ENCODE measurements at places on chromosomes 1 and 21. TPM values are rescaled to one million over a fixed set of nuclear protein-coding genes. Genes with fewer than 3 reads are reported as not detected.

Gene OR10J1
- total RNA-seq = not detected

Gene RGS8
- 160 TPM for total RNA-seq

Gene SLAMF6
- not detected for total RNA-seq

Gene AKNAD1
- total RNA-seq = 0.16 TPM

Gene DUSP23
- 14.7 TPM for total RNA-seq

Gene NBPF6
- not detected for total RNA-seq

Gene TMEM200B
- total RNA-seq = 8.6 TPM

Gene NUP210L
- total RNA-seq = 0.11 TPM

Gene NLRP3
- total RNA-seq = 2.2 TPM

Gene CBR3
- total RNA-seq = 3.0 TPM

Gene AK5
- total RNA-seq = 11.2 TPM

Gene FMO1
- 11.7 TPM for total RNA-seq

Gene BGLAP
- total RNA-seq = 1.5 TPM

Gene A3GALT2
- 0.66 TPM for total RNA-seq

Gene PLA2G2F
- not detected for total RNA-seq

Gene KRTAP21-2
- total RNA-seq = not detected

Gene THBS3
- total RNA-seq = 50.7 TPM

Gene NTMT2
- 0.99 TPM for total RNA-seq

All from camera-type eye (tissue), 1 donor.